ENCODE measurements at places on chromosomes 3 and 15. TPM values are rescaled to one million over a fixed set of nuclear protein-coding genes. Genes with fewer than 3 reads are reported as not detected.

GRCh38 chr15:75799190-75799589 is 44.1 kb upstream of the UBE2Q2 start:
- no peak for DNase-seq

DNA sequence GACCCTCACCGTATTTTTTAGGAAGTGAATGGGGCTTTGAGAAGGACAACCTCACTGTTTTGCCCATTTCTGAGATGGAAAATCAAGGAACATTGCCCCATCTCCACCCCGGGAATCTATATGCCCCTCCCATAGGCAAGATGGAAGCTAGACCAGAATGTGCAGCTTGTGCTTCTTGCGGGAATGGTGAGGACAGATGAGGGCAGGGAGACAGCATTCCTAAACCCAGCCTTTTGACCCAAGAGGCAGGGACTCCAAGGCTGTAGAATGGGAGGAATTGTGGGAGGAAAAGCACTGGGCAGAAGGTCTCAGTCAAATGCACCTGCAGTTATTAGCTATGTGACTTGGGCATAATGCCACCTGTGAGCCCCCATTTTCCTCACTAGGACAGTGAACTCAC is 66.9 kb downstream of the SMAD3 start:
- no peak for DNase-seq

DNA sequence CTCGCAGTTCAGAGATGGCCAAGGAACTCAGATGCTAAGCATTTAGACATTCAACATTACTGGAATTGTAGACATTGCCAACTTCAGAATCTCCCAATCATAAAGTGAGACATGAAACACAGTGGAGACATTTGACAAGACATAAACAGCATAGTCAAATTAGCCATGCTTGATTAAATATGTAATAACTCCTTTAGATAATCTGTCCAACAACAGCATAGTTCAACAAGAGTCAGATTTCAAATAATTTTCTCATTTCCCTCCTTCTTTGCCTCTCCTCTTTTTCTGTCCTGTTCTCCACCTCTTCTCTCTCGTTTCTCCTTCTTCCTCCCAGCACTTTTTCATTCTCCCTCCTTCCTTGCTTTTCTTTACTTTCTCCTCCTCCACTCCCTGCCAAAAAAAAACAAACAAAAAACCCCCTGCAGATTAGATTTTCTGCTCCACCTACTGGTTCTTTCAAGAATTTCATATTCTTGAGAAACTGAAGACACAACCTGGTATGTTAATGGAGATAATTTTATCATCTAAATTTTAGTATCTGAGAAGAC is 20.2 kb downstream of the CPOX start:
- no peak for DNase-seq

- no peak for DNase-seq
Observed at GRCh38 chr3:70249509-70250160, 62.8 kb downstream of the MDFIC2 start.

The MORC1 gene
- total RNA-seq, result not detected

The CATSPER2 gene
- total RNA-seq, result 2.2 TPM

The ADAMTS7 gene
- 0.09 TPM for total RNA-seq

DNA sequence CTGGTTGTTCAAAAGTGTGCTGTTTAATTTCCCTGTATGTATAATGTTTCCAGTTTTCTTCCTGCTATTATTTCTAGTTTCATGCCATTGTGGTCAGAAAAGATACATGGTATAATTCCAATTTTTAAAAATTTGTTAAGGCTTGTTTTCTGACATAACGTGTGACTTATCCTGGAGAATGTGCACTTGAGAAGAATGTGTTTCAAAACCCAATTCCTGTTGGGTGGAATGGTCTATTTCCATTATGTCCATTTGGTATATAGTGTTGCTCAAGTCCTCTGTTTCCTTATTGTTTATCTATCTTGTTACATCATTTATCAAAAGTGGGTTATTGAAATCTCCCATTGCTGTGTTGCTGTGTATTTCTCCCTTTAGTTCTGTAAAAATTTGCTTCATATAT is 215.4 kb downstream of the GREM1 start:
- no peak for DNase-seq

The TSPAN3 gene
- total RNA-seq, result 28.4 TPM

The MKRN3 gene
- 1.4 TPM for total RNA-seq

DNA sequence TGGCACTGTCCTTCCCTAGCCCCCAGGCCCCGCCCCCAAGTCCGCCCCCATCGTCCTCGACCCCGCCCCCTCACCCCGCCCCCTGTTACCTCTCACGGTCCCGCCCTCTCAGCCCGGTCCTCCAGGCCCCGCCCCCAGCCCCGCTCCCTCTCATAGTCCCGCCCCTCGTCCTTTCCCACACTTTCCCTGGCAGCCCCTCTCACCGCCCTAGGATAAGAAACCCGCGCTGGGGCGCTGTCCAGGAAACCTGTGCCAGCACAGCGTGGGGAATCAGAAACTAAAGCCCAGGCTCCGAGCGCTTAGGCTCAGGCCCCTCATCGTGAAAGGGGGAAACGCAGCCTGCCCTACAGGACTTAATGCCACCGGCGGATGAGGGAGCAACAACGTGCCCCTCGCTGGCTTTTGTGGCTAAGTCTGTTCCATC is 20.9 kb downstream of the TRPM1 start:
- DNase-seq, result peak; percentile 64

The DNAJA4 gene
- 41.5 TPM for total RNA-seq

DNA sequence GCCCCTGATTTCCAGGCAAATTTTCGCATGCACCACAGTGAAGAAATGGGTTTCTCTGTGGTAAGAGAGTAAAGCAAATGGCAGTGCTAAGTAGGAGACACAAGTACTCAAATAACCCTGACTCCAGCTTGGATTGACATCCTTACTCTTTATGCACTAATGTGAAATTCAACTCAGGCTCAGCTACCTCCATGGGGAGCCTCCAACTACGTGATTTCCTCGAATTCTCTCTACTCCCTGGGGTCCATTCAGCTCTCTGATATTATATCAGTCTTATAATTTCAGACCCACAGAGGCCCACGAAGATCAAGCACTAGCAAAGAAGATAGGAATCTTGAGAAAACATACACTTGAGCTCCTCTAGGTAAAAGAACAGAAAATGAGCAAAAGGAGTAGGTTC is 407.6 kb upstream of the CCDC54 start:
- no peak for DNase-seq

The PODXL2 gene
- total RNA-seq, result 1.9 TPM

DNA sequence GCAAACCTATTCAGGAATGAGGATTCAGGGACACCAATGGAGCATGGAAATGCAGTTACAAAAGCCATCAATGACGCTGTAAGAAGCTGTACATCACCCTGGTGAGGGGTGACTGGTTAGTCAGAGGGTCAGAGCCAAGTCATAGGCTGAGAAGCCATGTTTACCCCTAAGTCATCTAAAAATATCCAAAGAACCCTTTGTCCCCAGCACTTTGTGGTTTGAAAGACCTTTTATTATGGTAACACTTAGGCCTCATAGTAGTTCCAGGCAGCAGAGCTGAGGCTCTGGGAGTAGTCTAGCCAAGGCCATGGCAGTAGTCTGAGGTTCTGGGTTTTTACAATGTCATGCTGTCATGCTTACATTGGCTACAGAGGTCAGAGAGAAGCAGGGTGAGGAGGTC is 131.2 kb downstream of the CTNNB1 start:
- DNase-seq, result no peak

DNA sequence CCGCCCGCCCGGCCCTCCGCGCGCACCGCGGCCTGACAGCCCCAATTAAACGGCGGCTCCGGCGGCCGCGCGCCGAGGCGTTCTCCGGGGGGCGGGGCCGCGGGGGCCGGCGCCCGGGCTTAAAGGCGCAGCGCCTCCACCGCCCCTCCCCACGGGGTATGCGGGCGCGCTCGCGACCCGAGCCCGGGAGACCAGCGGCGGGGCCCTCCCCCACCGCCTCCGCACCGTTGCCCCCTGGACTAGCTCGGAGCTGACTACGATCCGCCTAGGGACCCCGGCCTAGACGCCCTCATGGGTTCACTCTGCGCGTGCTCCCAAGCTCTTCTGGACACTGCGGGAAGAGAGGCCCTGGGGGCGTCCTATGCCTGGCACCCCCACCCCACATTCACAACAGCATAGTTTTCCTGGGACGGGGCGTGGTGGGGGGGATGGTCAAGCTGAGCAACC is at the start of gene DUSP7:
TSS of gene DUSP7 (minus strand) at position 51 of the 447 bp plus-strand sequence. CDS start 205 bp downstream, outside the sequence.
- peak; percentile 85 for DNase-seq

DNA sequence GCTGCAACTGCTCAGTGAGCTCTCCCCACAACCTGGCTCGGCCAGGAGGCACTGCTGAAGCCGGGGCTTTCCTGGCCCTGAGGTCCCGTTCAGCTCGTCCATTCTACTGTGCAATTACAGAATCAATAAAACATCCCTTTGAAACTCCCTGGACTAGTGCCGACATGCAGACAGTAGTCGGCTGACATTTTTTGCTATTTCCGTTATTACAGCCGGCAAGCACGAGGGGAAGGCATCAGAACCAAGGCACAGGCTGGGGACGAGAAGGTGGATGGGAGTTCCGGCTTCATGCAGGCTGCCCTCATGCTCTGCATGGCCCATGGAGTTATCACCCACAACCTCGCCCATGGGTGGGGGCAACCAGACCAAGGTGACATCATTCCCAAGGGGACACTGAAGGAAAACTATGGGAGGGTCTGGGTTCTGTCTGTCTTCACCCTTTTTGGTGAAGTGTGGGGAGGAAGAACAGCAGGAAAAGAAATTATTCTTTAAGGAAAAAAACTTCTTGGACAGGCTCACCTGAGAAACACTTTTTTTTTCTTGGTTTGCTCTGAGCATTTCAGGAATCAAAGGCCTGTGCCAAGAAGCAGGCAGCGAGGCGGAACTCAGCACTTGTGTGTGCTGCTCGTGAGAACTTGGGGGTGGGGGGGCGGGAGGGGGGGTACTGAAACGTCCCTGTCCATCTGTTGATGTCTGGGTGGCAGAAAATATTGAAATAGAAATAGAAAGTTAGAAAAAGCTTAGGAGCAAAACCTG is 154.5 kb downstream of the FOXP1 start:
- DNase-seq, result no peak

The GPR87 gene
- 2.5 TPM for total RNA-seq

DNA sequence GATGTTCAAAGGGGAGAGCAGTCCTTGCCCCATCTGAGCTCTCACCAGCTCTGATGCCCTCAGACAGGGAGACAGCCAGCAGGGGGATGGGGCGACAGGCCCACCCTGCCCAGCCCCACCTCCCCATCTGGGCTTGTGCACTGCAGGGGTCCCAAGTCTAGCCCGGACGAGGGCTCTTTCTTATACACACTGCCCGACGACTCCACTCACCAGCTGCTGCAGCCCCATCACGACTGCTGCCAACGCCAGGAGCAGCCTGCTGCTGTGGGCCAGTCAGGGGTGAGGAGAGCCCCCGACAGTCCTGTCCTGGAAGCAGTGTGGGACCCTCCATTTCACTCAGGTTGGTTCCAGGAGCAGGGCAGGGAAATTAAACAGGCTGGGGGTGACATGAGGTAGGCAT is 73.9 kb downstream of the BOC start:
- DNase-seq, result no peak

- DNase-seq, result no peak
Observed at GRCh38 chr3:148178503-148178902, 519.2 kb upstream of the AGTR1 start.

DNA sequence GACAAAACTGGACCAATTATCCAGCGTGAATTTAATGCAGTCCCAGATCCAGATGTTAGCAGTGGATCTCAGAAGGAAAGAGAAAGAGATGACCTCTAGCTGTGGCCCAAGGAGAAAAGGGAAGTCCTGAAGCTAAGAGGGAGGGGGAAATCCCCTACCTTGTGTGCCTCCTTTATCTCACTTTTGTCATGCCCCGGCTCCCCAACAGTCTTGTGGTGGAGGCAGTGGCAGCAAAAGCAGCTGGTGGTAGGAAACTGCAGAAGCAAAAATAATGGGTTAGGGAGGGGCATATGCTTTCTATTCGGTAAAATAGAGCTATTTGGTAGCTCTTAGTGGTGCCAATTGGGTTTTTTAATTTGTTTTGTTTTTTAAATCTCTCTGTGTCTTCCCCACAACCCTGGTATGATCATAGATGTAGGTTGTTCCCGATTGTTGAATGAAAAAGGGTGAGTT is 56.5 kb downstream of the MCTP2 start:
- DNase-seq, result peak; percentile 67

DNA sequence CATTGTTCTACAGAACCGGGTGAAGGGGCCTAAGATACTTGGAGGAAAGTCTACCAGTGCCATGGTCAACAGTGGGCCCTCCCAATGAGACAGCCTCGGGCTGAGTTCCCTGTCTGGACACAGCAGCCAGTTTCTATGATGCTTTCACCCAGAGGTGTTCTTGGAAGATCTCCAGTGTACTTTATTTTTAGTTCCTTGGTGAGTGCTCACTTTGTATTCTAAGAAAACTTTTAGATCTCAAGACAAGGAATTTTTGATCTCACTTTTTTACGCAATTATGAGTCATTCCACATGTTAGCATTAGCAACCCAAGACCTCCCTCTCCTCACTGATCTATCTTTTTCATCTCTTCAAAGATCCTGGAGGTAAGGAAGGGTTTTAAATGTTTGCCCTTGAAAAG is 287.7 kb downstream of the RORA start:
- DNase-seq, result no peak

DNA sequence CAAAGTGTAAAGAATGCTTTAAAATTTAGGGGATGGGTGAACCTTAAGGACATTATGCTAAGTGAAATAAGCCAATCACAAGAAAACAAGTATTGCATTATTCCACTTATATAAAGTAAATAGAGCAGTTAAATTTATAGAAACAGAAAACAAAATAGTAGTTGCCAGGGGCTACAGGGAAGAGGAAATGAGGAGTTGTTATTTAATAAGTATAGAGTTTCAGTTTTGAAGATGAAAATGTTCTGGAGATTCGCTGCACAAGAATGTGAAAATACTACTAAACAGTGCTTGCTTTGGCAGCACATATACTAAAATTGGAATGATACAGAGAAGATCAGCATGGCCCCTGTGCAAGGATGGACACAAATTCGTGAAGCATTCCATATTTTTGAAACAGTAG is 32.0 kb downstream of the DNAH12 start:
- no peak for DNase-seq

The DOCK3 gene
- total RNA-seq, result 2.5 TPM

The CACNA1D gene
- 0.21 TPM for total RNA-seq

The SETMAR gene
- 19.3 TPM for total RNA-seq

DNA sequence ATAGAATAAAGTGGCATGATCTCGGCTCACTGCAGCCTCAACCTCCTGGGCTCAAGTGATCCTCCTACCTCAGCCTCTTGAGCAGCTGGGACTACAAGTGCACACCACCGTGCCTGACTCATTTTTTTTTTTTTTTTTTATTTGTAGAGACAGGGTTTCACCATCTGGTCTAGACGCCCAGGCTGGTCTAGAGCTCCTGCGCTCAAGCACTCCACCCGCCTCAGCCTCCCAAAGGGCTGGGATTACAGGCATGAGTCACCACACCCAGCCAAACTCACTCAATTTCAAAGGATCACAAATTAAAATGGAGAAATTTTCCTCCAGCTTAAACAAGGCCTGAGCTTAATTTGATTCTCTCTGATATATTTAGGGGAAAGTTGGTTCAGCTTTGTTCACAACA is 27.3 kb upstream of the NMB start:
- no peak for DNase-seq

The SCG3 gene
- total RNA-seq, result not detected

GRCh38 chr15:63513271-63513670 is 8.9 kb downstream of the USP3 start:
- no peak for DNase-seq

DNA sequence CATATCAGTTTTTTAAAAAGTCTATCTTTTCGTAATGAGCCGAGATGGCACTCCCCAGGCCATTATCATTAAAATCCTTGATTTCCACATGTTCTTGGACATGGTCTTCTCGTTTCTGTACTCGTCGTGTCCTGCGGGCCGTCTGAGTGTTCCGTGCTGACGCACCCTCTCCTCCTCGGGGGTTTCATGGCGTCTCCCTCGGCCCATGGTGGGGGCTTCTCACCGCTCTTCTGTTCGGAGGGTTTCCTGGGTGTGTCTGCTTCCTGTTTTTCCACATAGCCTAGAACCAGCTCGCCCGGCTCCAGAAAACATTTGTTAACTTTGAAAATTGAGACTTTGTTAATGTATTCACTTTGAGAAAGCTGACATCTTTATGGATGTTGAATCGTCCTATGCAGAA is 92.7 kb downstream of the VGLL4 start:
- no peak for DNase-seq

Data from activated CD4-positive, alpha-beta T cell treated with anti-CD3 and anti-CD28 coated beads for 36 hours (primary cell).